HS-27A (cell line): ENCODE measurements at places on chromosomes 1 and 21.
A peak's percentile ranks its signal among the peaks of the same experiment; 100 is the strongest.

DNA sequence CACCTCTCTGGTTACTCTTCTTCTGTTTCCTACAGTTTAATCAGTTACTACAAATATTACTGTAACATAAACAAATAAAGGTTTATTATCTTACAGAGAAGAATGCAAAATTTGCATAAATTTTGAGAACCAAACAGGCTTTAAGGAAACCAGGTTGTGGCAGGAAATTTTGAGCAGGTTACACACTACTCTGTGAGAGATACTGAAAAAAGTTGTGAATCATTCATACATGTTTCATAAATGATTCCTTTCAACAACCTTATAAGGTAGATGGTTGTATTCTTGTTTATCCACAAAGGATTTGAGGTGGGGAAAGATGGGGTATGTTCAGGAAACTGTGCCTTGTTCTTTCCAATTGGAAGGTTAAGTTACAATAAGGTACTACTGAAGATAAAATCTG lies 58.6 kb downstream of the MAST2 start:
- DNase-seq: no peak

DNA sequence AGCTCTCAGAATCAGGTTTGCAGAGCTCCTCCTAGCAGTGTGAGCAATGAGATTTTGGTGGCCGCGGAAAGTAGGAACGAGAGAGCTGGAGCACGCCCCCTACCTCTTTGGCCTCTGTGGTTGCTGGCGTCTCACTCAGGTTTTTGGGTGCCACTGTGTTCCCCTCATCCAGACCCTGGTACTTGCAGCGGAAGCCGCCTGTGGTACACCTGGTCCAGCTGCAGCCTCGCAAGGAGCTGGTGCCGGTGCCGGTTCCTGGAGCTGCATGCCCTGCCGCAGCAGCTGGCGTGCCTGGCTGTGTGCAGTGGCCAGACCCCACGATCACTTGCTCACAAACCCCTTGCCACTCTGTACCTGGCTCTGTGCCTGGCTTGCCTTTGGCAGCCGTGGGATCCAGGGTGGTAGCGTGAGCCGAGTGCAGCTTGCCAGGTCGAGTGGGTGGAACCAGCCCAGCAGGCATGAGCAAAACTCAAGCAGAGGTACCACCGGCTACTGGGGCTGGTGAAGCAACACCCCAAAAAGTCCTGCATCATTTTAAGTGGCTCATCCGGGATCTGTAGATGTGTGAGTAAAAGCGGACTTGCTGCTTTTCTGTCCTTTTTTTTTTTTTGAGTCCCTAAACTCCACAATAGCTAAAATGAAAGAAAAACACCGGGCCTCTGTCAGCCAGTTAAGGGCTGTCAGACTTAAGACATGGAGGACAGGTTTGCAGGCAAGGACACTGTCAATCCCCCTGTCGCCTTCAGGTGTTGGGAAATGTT lies 844.9 kb downstream of the KCNT2 start:
- no peak for DNase-seq

- DNase-seq: no peak
These were observed 11.9 kb downstream of the SLC41A1 start for GRCh38 chr1:205800981-205801703.

DNA sequence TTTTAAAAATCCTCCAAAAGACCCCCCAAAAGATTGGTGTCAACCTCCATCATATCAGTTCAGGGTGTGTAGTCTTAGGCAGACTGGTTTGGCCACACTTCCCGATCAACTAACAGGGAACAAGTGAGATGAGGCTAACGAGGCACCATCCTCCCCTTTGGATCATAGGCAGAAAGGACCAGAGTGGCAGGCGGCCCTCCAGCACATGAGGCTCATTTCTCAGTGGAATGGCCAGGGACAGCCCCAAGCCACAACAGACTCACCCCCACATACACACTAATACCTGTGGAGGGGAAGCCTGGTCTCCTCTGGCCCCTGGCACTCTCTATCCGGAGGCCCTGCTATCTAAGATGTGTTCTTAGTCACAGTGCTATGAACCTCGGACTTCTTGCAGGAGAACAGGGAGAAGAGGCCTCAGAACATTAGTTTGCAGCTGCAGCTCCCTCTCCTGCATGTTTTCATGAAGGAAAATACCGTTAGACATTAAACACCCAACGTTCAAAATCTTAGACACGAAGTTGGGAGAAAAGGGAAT lies 17.3 kb upstream of the CAPN2 start:
- no peak for DNase-seq

- no peak for DNase-seq
These were observed 93.1 kb downstream of the FNBP1L start for GRCh38 chr1:93541045-93541444.

GRCh38 chr1:66350001-66350547 lies 183.9 kb upstream of the SGIP1 start:
- DNase-seq: no peak

DNA sequence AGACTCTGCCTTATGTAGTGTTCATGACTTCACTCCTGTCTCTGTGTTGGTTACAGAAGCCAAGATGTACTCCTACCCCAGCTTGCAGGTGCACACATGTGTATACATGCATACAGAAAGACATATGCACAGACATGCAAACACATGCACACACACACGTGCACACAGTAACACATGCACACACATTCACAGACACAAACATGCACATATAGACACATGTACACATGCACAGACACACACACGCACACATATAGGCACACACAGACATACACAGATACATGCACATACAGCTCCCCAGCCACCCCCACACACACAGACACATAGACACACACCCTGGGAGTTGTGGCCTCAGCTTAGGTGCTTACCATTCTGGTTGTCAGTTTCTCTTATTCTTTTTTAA lies 362.6 kb upstream of the C1orf174 start:
- no peak for DNase-seq

GRCh38 chr1:203186446-203187303 lies at the start of gene CHI3L1:
TSS of gene CHI3L1 (minus strand) at chr1:203186704. CDS start at chr1:203186623, 81 bp downstream.
- no peak for DNase-seq

DNA sequence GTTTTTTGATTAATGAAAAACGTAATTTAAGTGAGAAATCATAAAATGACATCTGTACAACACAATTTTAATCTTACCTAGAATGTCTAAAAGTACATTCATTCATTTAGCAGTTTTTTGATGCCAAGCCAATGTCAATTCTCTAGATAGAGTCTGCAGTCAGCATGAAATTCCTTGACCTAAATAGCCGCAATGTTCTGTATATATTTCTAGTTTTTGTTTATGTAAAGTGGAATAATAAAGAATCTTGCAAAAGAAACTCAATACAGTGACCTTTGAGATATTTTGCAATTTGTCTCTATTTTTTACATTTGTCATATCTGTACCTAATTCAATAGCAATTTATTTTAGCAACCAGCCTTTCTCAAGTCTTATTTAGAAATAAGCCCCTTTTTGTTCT lies 176.0 kb downstream of the ATP6V1G3 start:
- no peak for DNase-seq

DNA sequence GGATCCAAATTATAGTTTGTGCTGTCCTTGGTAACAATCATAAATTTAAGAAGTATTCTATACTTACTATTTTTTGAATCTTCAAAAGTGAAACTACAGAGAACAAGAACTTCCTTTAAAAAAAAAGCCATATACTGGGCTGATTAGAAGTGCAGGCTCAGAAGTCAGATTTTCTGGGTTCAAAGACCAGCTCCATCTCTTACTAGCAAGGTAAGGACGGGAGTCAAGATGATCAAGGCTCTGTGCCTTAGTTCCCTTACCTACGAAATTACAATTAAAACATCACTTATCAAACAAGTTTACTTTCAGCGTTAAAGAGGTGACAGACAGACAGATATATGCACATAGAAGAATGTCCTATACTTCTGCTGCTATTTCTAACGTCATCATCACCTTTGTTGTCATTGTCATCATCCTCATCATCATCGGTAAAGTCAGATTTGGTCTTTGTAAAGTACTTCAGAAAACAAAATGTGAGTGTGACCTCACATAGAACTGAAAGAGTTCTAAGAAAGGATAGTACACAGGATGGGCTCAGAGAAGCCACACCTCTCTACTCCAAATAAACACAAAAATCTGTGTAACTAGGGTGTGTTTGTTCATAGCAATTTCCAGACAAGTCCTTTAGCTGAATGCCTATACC lies 178.7 kb downstream of the VAV3 start:
- no peak for DNase-seq

DNA sequence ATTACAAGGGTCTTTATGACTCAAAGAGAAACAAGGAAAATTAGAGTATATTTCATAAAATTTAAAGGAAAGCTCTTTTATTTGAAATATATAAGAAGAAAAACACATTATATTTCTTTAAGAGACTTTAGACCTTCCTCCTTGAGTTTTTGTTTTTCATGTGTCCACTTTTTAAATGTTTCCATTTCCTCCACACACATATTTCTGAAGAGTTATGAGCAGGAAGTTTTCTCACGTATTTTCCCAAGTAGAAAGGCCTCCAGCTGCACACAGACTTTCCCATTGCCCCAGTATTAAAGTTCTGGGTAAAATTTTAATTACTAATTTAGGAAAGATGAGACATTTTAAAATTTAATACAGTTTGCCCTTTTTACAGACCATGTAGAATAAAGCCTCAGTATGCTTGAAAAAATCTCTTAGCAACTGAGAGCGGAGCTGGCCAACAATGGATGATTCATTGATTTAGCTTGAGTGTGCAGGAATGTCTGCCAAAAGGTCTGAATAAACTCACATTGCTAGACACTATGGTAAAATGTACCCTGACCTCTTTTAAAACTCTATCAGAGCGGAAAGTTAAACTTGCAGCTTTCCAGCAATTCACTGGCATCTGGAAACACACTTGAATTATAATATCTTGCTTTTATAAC lies 57.9 kb downstream of the DDAH1 start:
- DNase-seq: peak; percentile 46

GRCh38 chr1:30610917-30611316 lies 112.5 kb downstream of the MATN1 start:
- DNase-seq: no peak

GRCh38 chr21:39386194-39386593 lies 37.3 kb upstream of the HMGN1 start:
- no peak for DNase-seq

- no peak for DNase-seq
These were observed 99.9 kb downstream of the XCL2 start for GRCh38 chr1:168443899-168444298.

DNA sequence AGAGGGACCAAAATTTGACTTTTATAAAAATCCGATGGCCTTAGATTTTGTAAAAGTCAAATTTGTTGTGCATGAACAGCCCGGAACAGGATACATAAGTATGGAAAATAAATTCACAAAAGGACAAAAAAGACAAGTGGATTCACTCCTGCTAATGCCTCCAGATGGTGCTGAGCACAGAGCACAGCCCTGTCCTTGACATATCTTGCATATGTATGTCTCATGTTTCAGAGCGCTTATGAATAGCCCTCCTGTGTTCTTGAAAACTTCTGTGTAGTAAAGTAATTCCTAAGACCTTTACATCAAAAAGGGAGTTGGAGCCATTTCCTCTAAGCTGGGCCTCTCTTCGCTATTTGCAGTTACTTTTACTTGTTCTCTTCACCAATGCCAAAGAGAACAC lies 110.7 kb upstream of the RAB3GAP2 start:
- DNase-seq: no peak

DNA sequence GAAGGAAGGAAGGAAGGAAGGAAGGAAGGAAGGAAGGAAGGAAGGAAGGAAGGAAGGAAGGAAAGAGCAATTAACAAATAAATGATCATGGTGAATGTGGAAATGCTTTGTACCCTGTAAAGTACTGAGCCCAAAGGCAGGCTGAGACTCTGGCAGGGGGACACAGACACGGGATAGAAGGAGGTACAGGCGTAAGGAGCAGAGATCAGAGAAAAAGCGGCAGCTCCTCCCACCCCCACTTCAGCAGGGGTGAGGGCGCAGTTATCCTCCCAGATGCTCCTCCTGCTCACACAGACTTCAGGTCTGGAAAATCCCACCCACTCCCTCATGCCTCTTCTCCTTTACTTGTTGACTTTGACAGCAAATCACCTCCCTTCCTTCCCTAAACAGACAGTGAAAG lies 464.5 kb downstream of the MATN1 start:
- DNase-seq: no peak

DNA sequence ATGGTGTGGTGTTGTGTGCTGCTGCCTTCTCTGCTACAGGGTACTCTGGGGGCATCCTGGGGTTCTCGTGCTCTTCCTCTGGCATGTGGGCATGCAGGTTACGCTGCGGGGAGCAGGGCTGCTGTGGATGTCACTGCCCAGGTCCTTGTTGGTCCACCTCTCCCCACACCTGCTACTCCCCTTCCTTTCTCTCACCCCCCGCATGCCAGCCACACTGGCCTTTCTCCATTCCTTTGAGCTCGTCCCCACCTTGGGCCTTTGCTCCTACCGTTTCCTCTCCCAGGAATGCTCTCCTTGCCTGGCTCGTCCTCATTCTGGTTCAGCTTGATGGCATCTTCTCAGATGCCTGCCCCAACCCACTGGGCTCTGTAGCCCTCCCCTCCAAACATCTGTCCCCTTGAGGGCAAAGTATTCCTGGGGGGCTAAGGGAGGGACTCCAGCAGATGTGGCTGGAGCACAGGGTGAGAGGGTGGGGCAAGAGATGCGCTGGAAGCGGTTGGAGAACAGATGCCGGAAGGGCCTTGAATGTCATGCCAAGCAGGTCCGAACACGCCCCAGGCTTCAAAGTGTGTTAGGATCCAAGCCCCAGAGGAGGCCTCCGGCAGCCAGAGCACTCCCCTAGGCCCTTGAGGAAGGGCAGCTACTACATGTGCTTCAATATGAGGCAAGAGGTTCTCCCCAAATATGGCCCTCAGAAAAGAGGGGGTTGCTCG lies 23.4 kb downstream of the DMRTB1 start:
- DNase-seq: no peak

DNA sequence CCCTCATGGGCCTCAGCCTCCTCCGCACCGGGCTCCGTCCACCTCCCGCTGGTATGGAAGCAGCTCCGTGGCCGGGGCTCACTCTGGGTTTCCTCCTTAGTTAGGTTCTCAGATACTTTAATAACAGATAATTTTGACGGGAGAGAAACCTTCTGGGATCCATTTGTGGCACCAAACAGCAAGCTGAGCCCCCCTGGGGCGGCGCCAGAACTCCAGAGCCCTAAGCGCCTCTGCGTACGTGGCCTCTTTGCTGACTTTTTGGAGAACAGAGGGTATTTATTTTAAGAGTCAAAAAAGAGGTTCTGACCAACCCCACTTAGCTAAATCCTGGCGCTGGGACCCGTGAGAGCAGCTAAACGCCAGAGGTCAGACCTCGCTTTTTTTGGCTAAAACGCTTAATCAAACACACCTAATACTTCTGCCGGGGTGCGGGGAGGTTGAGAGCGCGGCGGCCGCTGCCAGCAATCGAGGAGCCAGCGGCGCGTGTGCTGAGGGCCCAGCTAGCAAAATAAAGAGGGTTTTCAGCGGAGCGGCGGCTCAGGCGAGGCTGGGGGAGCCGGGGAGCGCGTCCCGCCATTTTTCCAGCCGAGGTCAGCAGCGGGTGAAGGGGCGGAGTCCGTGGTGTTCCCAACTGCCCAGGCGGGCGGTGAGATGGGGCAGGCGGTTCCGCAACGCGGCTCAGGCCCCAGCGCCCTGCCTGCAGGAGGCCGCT lies 171.7 kb downstream of the PRDM16 start:
- DNase-seq: no peak

GRCh38 chr1:234214129-234214910 lies 158.9 kb upstream of the COA6 start:
- no peak for DNase-seq

GRCh38 chr1:18726368-18726767 lies 95.7 kb downstream of the PAX7 start:
- no peak for DNase-seq
